ENCODE measurements at places on chromosomes 12 and 14. TPM values are rescaled to one million over a fixed set of nuclear protein-coding genes. Genes with fewer than 3 reads are reported as not detected.

GRCh38 chr14:23751616-23752015 lies 115.5 kb downstream of the DHRS2 start:
- DNase-seq, result no peak

GRCh38 chr14:70515811-70516210 lies 19.0 kb downstream of the ADAM20 start:
- DNase-seq, result no peak

GRCh38 chr14:89486505-89486904 lies 69.5 kb upstream of the FOXN3 start:
- no peak for DNase-seq

DNA sequence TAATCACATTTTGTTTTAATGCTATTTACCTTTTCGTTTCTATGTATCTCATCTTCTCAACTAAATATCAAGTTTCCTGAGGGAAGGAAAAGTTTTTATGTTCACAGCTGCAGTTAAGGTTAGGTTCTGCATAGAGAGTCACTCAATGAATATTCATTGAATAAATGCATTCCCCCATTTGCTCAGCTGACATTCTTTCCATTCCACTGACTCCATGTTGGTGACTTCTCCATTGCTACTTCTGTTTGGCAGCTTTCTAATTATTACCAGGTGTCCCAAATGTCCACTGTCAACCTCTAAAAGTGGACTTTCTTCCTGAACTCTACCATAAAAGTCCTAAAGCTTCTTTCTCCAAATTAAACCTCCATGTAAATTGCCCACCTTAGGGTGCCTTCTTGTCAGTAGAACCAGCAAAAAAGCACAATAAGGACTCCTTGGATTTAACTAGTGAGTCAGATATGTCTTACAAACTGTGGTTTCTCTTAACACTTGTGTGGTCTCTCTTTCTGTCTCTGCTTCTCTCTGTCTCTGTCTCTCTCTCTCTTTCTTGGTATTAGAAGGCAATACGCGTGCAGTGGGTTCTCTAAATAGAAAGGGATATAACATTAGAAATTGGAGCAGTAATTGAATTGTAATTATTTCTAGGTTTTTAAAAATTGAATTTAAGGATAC lies 85.9 kb downstream of the TMEM117 start:
- no peak for DNase-seq

DNA sequence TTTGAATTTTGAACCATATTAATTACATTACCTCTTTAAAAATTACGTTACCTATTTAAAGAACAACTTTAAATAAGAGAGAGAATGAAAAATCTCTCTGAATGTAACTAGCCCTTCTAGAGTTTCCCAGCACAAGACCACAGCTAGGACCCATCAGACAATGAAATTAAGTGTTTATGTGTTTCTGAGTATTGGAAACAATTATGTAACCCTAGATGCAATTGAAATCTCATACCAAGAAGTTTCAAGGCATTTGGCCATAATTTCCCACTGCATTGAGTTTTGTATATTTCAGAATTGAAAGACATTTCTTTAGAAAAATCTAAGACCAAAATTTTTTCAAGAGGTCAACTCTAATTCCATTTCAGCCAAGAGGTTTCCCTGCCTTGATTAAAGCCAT lies 47.1 kb downstream of the SERPINA3 start:
- DNase-seq, result peak; percentile 63

BCL11B gene
- polyA plus RNA-seq, result 0.20 TPM

OAS2 gene
- polyA plus RNA-seq, result 20.8 TPM

All from lung (tissue), 17 donors.